ENCODE measurements at places on chromosomes 5 and 9.

GRCh38 chr9:75455444-75455921 is 367.2 kb downstream of the OSTF1 start:
- no peak for DNase-seq

DNA sequence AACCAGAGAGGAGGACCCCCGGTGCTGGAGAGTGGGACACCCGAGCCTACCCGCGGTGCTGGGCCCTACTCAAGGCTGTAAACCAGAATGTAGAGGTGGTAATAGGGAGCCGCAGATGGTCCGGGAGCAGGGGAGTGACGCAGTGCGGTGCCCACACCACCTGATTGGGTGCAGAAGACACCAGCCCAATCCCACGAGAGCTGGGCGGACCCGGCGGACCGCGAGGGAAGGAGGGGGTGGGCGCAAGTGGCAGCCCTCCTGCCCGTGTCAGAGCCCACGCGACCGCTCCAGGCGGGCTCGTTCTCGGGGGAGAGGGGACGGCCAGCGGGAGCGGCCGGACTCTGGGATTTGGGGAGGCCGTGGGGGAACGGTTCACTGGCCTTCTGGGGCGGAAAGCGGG is 71.2 kb downstream of the C9orf50 start:
- no peak for DNase-seq

DNA sequence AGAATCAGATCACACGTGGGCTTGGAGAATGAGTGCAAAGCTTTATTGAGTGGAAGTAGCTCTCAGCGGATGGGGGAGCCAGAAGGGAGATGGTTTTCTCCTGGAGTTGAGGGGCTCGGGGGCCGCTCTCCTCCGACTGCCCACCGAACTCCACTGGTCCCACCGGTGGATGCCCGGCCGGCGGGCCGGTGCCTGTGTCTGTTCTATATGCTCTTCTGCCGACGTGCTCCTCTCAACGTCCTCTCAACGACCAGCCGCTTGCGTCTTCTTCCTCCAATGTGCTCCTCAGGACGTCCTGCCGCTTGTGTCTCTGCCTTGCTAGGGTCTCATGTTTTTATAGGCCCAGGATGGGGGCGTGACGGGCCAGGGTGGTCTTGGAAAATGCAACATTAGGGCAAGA is 161.9 kb downstream of the MUSK start:
- no peak for DNase-seq

GRCh38 chr5:125338440-125339174 is 592.2 kb upstream of the ZNF608 start:
- DNase-seq, result no peak

GRCh38 chr5:171369898-171370297 is 17.8 kb upstream of the NPM1 start:
- DNase-seq, result no peak

- DNase-seq, result no peak
Observed at GRCh38 chr5:10335711-10336470, 17.6 kb upstream of the MARCHF6 start.

DNA sequence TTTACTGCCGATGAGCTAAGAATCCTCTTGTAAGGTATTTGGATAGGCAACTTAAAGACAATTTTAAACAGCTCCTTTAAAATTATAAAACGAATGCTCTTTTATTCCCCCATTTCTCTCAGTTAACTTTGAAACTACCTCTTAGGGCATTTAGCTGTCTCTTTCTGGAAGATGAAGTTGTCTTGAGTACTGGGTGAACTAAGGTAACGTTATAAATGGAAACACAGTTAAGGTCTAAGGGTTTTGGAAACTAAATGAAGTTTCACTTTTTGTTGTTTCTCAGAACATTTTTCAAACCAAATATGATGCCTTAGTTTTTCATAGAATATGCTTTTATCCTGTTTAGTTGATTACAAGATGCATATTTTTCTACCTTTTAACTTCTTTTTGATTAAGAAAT is 6.8 kb downstream of the UBE2R2 start:
- no peak for DNase-seq

GRCh38 chr9:35367451-35367850 is 122.5 kb upstream of the RUSC2 start:
- no peak for DNase-seq

- DNase-seq, result no peak
Observed at GRCh38 chr5:15421921-15422412, 78.0 kb upstream of the FBXL7 start.

- no peak for DNase-seq
Observed at GRCh38 chr9:128703616-128704355, 1.5 kb downstream of the PKN3 start.

DNA sequence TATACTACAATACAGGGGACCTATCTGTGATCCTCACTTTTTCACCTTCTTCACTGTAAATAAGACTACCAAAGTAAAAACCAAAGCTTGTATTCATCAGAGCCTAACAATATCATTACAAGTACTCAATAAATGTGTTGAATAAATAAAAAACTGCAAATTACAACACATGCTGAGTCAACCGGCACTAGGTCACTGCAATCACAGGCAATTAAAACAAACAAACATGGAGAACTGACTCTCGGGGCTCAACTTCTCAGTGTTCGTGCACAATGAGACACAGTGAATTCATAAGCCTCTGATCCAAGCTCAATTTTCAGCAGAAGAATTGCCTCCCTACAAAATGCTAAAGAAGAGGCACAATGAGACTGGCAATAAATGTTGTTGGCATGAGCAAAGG is 69.2 kb downstream of the CDK5RAP2 start:
- no peak for DNase-seq

DNA sequence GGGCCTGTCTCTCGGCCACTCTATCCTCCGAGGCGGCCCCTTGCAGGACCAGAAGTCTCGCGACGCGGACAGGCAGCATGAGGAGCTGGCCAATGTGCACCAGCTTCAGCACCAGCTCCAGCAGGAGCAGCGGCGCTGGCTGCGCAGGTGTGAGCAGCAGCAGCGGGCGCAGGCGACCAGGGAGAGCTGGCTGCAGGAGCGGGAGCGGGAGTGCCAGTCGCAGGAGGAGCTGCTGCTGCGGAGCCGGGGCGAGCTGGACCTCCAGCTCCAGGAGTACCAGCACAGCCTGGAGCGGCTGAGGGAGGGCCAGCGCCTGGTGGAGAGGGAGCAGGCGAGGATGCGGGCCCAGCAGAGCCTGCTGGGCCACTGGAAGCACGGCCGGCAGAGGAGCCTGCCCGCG is 283.5 kb downstream of the ARHGEF28 start:
- no peak for DNase-seq

- peak; percentile 73 for DNase-seq
Observed at GRCh38 chr9:78972303-78972999, 599.3 kb upstream of the TLE4 start.

- DNase-seq, result no peak
Observed at GRCh38 chr5:66417781-66418180, 178.4 kb upstream of the MAST4 start.

DNA sequence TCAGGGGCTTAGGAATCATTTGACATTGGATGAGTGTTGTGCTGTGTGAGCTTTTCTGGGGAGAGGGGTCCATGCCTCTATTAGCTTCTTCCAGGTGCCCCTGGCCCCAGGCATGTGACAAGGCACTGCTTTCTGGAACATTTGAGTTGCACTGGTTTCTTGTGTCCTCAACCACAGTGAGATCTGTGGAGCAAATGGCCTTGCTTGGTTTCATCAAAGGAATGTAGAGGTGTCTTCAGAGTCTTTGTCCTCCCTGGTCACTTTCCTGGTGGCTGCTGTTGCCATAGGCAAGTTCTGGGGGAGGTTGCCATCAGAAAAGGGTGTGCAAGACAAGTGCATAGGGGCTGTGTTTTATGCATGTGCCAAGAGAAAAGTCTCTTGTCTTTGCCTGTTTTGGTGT is 157.5 kb downstream of the MACROH2A1 start:
- no peak for DNase-seq

- no peak for DNase-seq
Observed at GRCh38 chr5:134223406-134224248, 2.2 kb downstream of the PPP2CA start.

- DNase-seq, result no peak
Observed at GRCh38 chr9:123640792-123641222, 284.8 kb downstream of the CRB2 start.

DNA sequence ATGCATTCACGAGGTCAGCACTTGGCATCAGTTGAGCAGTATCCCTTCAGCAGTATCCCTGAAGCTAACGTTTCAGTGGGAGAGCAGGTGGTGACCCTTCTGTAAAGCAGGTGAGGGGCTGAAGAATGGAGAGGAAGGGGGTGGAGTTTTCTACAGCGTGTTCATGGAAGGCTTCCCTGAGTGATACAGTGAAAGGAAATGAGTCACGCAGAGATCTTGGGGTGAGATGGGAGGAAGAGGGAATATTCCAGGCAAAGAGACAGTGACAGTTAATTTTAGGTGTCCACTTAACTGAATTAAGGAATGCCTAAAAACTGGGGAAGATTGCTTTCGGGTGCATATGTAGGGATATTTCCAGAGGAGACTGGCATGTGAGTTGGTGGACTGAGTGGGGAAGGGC is 25.7 kb downstream of the TAS2R1 start:
- DNase-seq, result no peak

- no peak for DNase-seq
Observed at GRCh38 chr5:33312571-33313549, 127.9 kb upstream of the TARS1 start.

DNA sequence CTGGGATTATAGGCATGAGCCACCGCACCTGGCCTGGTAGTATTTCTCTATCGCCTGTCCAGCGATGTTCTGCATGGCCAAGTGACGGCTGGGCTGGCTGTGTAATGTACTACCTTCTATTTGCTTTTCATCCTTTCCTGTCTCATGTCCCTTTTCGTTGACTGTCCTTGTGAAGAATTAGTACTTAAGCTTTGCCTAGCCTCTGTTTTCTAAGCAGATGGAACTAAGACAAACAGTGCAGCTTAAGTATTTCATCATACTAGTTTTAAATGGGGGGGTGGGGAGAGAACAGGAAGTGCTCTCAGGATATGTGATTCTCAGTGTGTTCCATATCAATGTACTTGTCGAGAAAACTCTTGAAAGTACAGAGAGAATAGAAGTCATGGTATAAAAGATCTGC is 31.7 kb upstream of the CCL21 start:
- no peak for DNase-seq

- no peak for DNase-seq
Observed at GRCh38 chr5:148939676-148940075, 113.3 kb downstream of the ADRB2 start.

GRCh38 chr5:27463446-27464149 is 425.2 kb upstream of the CDH9 start:
- DNase-seq, result no peak

DNA sequence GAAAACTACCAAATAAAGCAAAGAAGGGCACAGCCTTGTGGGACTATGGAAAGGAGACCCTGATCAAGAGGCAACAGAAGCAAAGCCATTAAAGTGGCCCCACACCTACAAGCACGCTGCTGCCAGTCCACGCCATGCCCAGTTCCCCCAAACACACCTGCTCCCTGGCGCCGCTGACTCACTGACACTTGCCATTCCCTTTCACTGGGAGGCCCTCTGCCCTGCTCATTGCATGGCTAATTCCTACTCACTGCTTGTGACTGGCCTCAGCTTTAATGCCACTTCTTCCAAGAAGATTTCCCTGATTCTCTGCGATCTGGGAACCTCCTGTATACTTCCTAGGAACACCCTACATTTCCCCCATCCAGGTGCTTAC is 71.2 kb upstream of the TAF1L start:
- no peak for DNase-seq

DNA sequence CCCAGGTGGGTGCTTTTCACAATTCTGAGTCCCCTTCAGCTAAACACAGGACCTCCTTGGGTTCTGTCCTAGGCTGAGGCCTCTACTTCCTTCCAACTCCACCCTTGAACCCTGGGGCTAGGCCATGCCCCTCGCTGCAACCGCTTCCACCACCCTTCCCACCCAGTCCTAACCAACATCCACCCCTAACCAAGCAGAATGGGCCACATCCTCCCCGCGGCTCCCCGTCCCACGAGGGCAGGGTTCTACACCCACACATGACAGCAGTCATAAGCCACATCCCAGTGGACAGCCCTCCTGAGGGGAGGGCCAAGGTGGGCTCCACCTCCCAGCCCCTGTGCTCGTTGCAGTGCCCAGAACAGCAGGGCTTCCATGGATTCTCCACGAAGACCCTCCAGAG is 65.8 kb downstream of the SHB start:
- no peak for DNase-seq

GRCh38 chr5:178256746-178257145 is 24.1 kb upstream of the PHYKPL start:
- no peak for DNase-seq
